ENCODE measurements at places on chromosomes 1 and 21. TPM values are rescaled to one million over a fixed set of nuclear protein-coding genes. Genes with fewer than 3 reads are reported as not detected.

DNA sequence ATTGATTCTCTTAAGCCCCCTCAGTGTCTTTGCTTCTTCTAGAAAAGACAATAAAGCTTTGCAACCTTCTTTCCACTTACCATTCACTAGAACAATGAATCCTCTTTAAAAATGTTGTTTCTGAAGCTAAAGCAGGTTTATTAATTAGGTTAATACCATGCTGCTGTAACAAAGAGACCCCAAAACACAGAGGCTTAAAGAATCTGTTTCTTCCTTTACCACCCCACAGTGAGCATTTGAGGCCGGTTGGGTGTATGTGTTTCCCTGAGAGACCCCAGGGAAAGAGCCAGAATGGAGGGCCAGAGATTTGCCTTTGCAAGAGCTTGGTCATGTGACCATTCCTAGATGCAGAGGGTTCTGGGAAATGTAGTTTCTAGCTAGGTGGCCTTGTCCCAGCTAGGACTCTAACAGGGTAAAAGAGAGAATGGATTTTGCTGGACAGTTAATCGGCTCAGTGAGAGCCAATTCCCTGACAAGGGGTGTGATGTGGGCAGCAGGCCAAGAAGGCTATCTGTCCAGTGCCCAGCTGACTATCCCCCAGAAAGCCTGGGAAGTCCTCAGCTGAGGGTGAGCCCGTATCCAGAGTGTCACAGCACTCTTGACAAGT, 191.8 kb upstream of the TMEM51 start:
- H3K4me3 ChIP-seq: no peak overlapping the region
- no peaks in the 10 kb centered on the region for H3K4me1 ChIP-seq
- H3K36me3 ChIP-seq: no peaks in the 10 kb centered on the region
- no peak overlapping the region for H3K27ac ChIP-seq

DNA sequence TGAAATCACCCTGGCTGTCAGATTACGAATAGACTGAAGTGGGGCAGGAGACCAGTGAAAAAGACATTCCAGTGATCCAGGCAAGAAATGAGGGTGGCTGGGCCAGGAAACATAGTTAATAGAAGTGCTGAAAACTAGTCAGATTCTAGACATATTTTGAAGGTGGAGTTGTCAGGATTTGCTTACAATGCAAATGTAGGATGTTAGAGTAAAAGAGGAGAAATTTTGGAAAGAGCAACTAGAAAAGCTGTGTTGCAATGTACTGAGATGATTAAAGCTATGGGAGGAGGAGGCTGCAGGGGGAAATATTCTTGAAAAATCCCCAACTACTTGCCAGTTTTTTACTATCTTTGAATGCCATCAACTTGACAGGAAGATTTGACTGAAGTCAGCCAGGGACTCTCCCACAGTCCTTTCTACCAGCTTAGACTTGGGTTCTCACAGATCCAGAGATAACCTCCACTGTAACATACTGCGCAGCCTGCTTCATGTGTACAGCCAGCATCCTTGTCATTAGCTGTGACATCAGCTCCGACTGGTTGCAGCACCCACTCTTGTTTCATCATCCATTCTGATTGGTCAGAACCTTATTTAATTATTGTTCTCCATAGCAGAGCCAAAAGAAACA, 109.7 kb downstream of the TSEN15 start:
- no peaks in the 10 kb centered on the region for H3K36me3 ChIP-seq
- H3K27ac ChIP-seq: no peak overlapping the region
- no peak overlapping the region for H3K4me3 ChIP-seq
- H3K27me3 ChIP-seq: no peaks in the 10 kb centered on the region

GRCh38 chr1:231869364-231869763, 242.8 kb downstream of the DISC1 start:
- H3K27ac ChIP-seq: no peak overlapping the region
- peaks cover 3% of the 10 kb centered on the region for H3K4me1 ChIP-seq
- DNase-seq: no peak
- no peak overlapping the region for H3K4me3 ChIP-seq
- no peaks in the 10 kb centered on the region for H3K36me3 ChIP-seq

- peak overlapping the region; percentile 91 for H3K27ac ChIP-seq
- peak; percentile 74 for DNase-seq
- no peak overlapping the region for H3K4me3 ChIP-seq
- peaks cover 4% of the 10 kb centered on the region for H3K4me1 ChIP-seq
Observed at GRCh38 chr1:115282807-115283208, 55.2 kb downstream of the NGF start.

DNA sequence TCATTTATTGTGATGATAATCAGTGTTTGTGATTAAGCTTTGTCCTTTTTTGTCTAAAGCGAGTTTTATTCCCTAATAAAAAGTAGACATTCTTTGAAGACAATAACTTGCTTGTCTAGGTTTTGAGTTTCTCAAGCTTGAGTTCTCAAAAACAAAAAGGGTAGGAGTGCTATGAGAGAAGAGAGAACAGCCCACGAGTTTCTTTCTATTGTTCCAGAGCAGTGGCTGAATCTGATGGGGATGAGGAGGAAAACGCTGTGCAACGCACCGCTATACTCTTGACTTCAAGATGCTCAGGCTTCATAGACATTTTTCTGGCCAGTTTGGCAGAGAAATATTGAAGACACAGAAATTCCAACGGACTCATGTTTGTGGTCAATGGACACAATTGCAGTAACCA, 669.8 kb upstream of the B3GALT2 start:
- no peak overlapping the region for H3K27ac ChIP-seq
- no peaks in the 10 kb centered on the region for H3K27me3 ChIP-seq
- no peaks in the 10 kb centered on the region for H3K36me3 ChIP-seq
- no peak for DNase-seq

Gene DMRTA2
- total RNA-seq: not detected

Data from tibial nerve (tissue), 4 donors.